Liver (tissue), 10 donors: ENCODE measurements at places on chromosomes 13 and 19. TPM values are rescaled to one million over a fixed set of nuclear protein-coding genes. Genes with fewer than 3 reads are reported as not detected.

The MZT1 gene
- total RNA-seq, result 1.9 TPM

The FGF14 gene
- total RNA-seq, result 0.05 TPM

GRCh38 chr13:98405107-98405571 lies 171.8 kb downstream of the STK24 start:
- no peak for DNase-seq

GRCh38 chr19:16514383-16515019 lies 18.3 kb downstream of the C19orf44 start:
- DNase-seq, result no peak

GRCh38 chr19:49690656-49691242 lies at the start of gene CPT1C:
CPT1C (plus strand) TSS chr19:49691116; CDS start chr19:49692253, 1,137 bp downstream.
- no peak for DNase-seq
